ENCODE measurements at places on chromosomes 11 and 22.

DNA sequence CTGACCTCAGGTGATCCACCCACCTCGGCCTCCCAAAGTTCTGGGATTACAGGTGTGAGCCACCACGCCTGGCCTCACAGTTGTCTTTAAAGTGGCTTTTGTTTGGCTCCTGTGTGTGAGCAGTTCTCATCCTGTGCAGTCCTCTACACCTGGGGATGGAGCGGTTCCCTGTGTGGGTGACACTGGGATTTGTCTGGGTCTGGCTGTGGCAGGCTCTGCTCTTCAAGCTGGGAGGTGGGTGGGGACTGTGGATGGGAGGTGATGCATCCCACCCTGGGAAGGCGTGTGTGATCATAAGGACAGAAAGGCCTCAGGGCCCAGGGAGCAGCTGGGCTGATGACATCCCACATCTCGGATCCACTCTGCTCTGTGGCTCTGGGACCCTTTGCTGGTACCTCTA is 1266.8 kb downstream of the BRD1 start:
- DNase-seq = no peak

- DNase-seq = no peak
Measured at GRCh38 chr11:72326151-72326848, 82.3 kb upstream of the PHOX2A start.

GRCh38 chr11:86072211-86072610 is 3.3 kb upstream of the PICALM start:
- no peak for DNase-seq

- no peak for DNase-seq
Measured at GRCh38 chr11:126669416-126669815, 313.9 kb downstream of the ST3GAL4 start.

DNA sequence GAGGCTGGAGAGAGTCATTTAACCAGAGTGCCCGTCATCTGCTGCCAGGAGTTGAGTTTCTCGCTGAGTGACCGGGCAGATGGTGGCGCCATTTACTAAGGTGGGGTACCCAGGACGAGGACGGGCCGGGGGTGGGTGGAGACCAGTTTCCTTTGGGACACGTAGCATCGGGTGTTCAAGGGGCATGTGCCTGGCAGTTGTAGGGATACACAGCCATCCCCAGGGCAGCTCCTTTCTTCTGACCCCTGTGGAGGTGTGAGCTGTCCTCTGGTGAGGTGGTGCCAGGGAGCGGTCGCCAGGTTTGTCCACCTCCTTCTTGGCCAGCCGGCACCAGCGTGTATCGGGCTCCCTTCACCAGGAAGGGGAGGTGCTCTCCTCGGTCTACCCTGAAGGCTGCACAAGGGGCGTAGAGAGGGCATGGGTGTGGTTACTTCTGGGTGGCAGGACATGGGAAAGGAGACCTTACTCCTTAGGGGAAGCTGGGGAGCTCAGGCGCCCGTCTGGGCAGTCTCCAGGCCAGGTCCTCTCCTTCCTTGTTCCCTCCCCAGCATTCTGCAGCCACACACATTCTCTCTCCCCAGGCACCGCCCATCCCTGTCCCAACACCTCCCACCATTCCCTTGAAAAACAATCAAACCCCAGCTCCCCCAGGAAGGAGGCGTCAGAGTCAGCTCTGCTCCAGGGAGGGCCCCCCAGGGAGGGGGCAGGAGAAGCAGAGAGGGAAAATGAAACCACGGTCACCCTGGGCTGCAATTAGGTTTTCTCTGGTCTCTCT is 10.3 kb upstream of the MB start:
- DNase-seq = peak; percentile 77

DNA sequence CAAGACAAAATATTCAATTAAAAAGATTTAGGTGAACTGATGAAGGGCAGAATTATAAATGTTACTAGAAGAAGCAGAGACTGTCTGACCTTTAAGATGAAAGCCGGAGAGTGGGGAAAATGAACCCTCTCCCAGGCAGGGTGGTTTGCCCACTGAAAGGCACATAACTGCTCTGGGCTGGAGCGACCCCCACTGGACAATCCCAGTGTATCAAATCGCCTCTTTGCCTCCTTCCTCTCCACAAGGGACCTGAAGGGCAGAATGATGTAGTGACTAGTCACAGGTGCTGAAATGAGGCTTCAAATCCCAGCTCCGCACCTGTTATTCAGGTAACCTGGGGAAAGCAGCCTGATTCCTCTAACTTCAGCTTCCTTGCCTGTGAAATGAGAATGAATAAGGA is 69.0 kb downstream of the EFCAB6 start:
- no peak for DNase-seq

GRCh38 chr11:125494031-125494360 is 2.1 kb downstream of the FEZ1 start:
- no peak for DNase-seq

GRCh38 chr11:72684236-72684912 is 10.2 kb upstream of the PDE2A start:
- DNase-seq = no peak

- DNase-seq = no peak
Measured at GRCh38 chr11:32729976-32730375, 64.5 kb downstream of the CCDC73 start.

GRCh38 chr11:60972182-60973030 is 926 bp downstream of the CD6 start:
- DNase-seq = no peak

- no peak for DNase-seq
Measured at GRCh38 chr11:82557274-82557673, 176.4 kb downstream of the FAM181B start.

- no peak for DNase-seq
Measured at GRCh38 chr22:38513063-38513462, 7.0 kb upstream of the DDX17 start.

DNA sequence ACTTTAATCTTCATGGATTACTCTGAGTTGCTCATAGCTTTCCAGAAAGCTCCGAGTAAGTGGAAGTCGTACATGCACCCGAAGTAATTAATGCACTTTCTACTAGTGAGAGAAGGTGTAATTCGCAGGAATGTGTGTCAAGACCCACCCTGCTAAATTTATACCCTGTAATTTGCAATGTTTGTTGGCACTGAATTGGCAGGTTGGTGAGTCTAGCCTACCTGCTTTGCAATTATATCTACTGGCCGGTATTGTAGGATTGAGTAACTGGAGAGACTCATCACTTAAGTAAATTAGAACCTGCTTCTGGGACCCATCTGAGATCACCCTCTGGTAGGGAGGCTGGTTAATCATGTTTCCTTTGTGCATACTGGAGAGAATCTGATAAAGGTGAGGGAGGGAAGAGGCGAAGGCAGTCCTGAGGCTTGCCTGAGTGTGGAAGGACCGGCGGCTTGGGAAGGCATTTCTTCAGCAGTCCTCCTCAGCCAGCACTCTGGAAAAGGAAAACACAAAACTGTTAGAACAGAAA is 63.3 kb downstream of the LDLRAD3 start:
- no peak for DNase-seq

DNA sequence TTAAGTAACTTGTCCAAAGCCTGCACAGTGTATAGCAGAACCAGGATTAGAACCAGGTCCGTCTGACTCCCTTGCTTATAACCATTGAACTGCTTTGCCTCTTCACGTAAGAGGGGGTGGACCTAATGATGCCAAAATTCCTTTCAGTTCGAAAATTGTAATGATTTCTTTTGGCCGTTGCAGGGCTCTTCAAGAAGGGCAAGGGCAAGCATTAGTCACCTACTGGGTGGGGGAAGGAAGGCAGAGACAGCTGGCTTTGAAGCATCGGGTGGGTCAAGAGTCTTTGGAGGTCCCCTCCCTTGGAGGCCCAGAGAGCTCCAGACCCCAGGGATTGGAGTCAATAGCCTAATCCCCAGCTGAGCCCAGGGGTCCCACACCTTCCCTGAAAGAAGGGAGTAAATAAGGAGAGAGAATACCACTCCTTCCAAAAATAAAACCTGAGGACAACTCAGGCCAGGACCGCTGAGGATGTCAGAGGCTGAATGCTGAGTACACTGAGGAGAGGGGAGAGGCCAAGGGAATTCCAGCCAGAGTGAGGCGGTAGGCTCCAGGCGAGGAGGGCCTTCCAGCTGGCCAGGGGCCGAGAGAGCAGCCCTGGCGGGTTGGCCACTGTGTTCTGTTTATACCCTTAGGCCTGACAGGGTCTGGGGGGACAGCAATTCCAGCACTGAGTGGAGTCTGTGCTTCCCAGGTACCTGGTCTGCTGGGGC is 14.1 kb downstream of the CREB3L1 start:
- DNase-seq = no peak

DNA sequence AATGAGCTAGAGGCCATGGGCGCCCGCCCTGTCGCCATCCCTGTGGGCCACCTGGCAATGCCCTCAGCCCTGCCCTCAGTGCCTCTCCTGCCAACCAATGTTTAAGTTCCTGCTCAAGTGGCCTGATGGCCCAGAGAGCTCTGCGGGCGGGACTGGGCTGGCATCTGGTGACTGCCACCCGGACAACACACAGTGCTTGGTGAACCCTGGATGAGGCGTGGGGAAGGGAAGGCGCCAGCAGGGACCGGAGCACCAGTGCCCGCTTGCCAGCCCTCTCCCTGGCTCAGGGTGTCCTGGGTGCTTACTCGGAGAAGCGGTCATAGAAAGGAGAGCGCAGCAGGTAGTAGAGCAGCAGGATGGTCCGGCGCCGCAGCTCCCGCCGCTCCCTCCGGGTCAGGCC is 4.2 kb downstream of the PEX16 start:
- no peak for DNase-seq

GRCh38 chr11:64916040-64916774 is 802 bp downstream of the ATG2A start:
- DNase-seq = no peak

- no peak for DNase-seq
Measured at GRCh38 chr11:123384116-123384515, 46.0 kb upstream of the GRAMD1B start.

- no peak for DNase-seq
Measured at GRCh38 chr11:45181889-45182550, 35.6 kb downstream of the PRDM11 start.

- no peak for DNase-seq
Measured at GRCh38 chr22:50542416-50542927, 3.2 kb upstream of the KLHDC7B start.

DNA sequence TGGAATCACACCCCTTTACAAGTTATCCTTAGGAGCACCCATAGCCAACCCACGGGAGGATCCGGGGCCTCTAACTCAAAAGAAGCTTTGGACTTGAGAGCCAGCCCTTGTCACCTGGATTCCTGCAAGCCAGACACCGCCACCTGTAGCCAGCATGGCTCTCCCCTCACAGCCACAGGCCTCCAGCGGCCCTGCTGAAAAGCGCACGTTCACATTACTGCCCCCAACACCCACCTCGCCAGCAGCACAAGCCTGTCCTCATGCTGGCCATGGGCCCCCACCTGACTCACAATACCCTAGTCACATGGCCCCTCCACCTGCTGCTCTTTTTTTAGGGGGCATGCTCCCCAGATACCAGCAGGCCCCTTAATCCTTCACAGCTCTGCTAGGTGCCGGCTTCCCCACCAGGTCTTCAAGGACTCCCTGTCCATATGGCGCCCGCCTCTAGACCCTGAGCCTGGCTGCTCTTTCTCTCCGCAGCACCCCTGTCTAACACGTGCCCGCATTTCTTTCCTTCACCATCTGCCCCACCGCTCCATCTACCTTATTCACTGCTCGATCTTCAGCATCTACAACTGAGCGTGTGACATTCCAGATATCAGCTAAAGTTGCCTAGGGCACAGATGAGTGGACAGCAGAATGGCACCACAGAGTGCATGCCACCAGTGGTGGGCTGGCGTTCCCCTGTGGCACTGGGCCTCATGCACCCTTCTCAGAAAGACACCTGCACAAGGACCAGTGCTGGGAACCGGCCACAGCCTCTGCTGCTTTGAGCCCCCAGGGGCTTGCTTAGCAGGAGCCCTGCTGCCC is 6.6 kb downstream of the CARS1 start:
- DNase-seq = no peak

GRCh38 chr11:112611771-112612170 is 349.4 kb upstream of the NCAM1 start:
- no peak for DNase-seq

Measured in left forelimb (tissue), 1 donor.